NCI-H526 (cell line): ENCODE measurements at places on chromosomes 7 and 10.

DNA sequence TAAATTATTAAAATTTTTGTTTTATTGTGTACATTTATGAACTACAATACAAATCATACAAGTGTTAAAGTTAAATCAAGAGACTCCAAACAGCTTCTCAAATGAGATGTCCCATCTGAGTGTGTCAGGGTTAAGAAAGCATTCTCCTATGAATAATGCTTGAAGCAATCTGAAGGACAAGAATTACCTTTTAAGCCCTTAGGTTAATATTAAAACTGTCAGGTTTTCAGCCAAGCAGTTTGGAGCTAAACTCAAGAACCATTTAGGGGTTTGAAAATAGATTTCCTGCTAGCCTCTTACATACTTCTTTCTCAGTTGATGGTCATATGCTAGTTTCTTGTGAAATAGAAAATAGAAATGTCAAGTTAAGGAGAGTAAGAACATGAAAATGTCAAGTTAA, 38.3 kb downstream of the LIPJ start:
- DNase-seq: no peak

DNA sequence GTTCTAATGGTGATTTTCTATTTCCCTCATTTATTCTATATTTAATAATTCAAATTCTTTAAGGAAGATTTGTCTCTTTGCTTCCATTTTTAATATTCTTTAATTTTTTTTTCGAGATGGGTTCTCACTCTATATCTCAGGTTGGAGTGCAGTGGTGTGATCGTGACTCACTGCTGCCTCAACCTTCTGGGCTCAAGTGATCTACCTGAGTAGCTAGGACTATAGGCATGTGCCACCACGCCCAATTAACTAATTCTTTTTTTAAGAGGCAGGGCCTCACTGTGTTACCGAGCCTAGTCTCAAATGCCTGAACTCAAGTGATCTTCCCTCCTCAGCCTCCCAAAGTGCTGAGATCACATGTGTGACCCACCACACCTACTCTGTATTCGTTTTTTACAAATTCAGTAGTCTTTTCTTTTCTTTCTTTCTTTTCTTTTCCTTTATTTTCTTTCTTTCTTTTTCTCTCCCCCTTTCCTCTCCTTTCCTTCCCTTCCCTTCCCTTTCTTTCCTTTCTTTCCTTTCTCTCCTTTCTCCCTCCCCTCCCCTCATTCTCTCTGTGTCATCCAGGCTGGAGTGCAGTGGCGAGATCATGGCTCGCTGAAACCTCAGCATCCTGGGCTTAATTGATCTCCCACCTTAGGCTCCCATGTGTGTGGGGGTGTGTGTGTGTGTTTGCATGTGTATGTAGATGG, 323.1 kb downstream of the ADK start:
- no peak for DNase-seq

- no peak for DNase-seq
Measured at GRCh38 chr10:75956624-75957023, 525.2 kb downstream of the LRMDA start.

DNA sequence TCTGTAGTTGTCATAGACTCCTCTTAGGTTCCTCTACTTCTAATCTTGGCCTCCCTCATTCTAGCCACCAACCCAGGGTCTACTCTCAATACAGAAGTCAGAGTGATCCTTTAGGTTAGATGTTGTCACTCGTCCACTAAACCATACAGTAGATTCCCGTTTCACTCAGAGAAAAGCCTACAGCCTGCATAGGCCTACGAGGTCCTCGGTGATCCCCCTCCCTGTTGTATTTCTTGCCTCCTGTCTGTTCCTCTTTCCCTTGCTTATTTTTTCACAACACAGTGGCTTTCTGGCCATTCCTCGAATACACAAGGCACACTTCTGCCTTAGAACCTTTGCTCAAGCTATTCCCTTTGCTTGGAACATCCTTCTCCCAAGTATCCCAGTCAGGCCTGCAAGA, 183.0 kb upstream of the PRSS1 start:
- DNase-seq: no peak

DNA sequence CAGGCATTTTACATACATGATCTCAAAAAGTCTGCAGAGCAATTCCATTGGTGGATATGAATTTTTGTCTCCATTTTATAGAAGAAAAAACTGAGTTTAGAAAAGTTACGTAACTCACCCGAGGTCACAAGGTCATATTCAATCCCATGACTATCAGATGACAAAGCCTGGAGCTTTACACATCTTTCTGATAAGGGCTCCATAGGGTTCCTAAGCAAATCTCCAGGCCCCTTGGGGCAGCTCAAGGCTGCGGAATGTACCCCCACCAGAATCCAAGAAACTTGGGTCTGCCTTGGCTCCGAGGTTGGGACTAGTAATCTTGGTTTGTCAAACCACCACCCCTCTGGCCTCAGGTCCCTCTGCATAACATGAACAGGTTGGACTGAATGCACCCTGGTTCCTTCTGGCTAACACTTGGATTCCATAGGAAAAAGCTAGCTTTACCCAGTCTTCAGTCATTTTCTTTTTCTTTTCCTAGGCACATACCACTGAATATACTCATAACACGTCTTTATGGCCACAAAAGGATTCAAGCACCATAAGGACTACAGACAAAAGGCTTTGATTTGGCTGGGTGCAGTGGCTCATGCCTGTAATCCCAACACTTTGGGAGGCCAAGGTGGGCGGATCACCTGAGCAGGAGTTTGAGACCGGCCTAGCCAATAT, 55.5 kb downstream of the PIP4K2A start:
- DNase-seq: no peak

DNA sequence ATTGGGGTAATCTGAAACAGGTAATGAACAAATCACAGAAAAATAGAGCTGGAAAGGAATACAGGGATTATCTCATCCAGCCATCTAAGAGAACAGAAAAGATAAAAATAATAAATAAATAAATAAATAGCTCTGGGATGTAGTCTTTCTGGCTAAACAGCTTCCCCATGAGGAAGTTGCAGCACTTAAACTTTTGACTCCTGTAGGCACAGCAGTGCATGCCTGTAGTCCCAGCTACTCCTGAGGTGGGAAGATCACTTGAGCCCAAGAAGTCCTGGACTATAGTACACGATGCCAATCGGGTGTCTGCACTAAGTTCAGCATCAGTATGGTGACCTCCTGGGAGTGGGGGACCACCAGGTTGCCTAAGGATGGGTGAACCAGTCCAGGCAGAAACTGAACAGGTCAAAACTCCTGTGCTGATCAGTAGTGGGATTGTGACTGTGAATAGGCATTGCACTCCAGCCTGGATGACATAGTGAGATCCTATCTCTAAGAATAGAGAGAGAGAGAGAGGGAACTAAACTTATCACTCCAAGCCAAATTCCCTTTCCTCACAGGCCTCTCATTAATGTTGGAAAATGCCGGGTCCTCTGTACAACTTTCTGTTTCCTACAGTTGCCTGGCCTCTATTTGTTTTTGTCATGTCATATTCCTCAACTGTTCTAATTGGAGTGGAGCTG, 61.7 kb upstream of the CDK13 start:
- DNase-seq: no peak
